ENCODE measurements at places on chromosomes 6 and 20.

GRCh38 chr6:163533443-163533842, 118.9 kb downstream of the QKI start:
- no peak for DNase-seq

- no peak for DNase-seq
Measured at GRCh38 chr6:109165392-109165974, 70.2 kb downstream of the CEP57L1 start.

GRCh38 chr20:45311589-45312211, 3.6 kb upstream of the MATN4 start:
- peak; percentile 52 for DNase-seq

GRCh38 chr6:29477923-29478450, 9.8 kb downstream of the MAS1L start:
- DNase-seq, result no peak

DNA sequence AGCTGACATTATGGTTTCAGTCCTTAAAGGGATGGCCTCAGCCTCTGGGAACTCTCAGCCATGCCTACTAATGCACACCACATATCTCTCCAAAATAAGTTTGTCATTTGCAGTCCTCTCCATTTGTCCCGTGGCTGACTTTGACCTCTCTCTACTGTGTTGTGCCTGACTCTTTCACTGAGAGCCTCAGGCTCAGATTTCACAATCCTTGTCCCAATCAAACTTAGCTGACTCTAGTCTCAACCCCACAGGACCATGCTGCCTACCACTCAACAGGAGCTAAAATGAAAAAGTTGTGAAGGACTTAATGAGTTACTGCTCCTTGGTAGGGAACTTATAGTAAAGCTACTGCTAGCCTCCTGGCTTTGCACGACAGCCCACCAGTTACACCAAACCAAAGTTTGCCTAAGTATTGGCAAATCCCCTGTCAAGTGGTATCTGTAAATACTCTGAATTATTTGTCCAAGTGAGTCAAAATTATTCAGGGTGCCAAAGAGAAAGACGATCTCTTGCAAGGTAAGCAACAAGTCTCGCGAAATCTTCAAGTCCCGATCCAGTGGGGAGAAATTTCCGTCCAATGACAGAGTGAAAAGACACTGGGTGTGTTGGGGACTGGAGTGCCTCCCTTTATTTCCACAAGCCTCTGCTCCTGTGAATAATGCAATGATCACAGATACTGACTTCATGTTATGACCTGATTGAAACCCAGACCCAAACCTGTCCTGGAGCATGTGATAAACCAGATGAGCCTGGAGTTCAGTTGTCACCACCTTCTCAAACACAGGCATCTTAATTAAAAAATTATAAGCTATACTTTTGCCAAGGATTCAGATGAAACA, 124.4 kb upstream of the FOXQ1 start:
- no peak for DNase-seq

DNA sequence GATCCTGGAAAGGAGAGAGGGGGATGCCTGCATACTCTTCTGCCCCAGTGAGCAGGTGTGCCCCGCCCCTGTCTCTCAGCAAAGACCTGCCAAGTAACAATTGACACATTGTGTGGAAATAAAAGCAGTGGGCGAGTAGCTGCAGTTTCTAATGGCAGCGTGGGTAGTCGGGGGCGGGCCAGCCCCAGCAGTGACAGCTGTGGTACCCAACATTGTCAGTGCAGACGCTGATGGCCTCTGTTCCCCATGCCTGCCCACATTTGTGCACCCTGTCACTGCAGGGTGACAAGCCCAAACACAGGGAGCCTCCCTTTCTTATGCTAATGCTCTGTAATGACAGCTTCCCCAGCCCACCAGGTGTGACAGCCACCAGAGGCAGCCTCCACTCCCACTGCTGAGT, 491.7 kb downstream of the DHX35 start:
- no peak for DNase-seq

- DNase-seq, result no peak
Measured at GRCh38 chr6:25694366-25694765, 42.4 kb downstream of the SCGN start.

DNA sequence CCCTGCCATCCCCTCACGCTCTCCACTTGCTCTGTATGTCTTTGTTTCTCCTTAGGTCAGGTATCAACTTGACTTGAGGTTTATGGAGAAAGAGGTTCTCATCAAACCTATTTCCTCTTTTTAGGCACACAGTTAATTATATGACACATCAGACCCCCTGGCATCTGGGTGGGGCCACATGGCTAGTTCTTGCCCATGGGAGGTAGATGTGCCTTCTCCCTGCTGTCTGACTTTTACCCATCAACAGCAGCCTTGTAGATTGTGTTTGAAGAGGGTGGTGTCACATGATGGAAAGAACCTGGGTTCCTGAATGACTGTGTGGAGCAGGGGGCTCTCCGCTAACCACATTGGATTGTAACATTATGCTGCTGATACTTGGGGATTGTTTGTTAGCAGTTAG, 7.2 kb upstream of the UQCC2 start:
- no peak for DNase-seq

- peak; percentile 46 for DNase-seq
Measured at GRCh38 chr6:28982476-28983266, 22.4 kb downstream of the ZNF311 start.

DNA sequence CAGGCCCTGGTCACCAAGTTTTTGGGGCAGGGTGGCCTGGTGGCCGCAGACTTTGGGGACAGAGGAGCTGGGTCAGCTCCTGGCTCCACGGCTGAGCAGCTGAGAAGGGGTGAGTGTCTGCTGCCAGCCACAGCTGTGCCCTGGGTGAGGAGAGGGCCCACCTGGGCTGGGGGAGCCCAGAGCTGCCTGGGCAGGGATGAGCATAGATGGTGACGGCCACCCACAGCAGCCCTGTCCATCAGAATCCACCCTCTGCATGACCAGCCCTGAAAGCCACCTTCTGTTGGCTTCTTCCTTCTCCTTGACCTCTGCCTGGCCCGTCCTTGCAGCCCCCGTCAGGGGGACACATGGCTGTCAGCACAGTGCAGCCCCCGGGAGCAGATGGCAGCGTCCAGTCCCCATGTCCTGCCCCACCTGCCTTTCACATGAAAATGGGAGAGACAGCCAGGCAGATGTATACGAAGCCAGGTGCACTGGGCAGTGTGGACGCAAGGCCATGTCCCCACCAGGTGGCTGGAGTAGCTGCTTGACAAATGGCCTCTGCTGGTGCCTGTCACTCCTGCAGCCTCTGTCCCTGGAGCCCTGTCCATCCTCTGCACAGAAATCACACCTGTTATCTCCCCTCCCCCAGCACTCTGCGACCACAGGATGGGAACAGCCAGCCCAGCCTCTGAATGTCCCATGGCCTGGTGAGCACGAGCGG, 220.8 kb downstream of the PREX1 start:
- no peak for DNase-seq

- DNase-seq, result peak; percentile 92
Measured at GRCh38 chr6:26553635-26554446, 15.7 kb downstream of the HMGN4 start.

DNA sequence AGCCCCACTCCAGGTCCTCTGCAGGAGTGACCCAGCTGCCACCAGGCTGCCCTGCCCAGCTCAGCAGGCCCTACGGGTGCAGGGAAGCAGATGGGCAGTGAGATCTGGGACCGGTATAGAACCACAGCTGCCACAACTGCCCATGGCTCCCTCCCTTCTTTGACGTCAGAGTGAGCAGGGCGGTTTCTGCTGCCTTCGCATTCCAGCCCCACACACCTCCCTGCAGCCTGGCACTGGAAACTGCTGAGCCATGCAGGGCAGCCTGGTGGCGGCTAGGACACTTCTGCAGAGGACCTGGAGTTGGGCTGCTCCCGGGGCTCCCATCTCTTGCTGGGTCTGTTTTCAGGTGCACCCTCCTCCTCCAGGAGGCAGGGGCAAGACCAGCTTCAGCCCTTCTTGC, 101.6 kb upstream of the CD93 start:
- no peak for DNase-seq

GRCh38 chr6:15791448-15792181, 128.8 kb upstream of the DTNBP1 start:
- DNase-seq, result no peak

GRCh38 chr6:42013134-42013516, 37.2 kb upstream of the TAF8 start:
- no peak for DNase-seq

- DNase-seq, result no peak
Measured at GRCh38 chr6:104705916-104706442, 153.7 kb downstream of the HACE1 start.

DNA sequence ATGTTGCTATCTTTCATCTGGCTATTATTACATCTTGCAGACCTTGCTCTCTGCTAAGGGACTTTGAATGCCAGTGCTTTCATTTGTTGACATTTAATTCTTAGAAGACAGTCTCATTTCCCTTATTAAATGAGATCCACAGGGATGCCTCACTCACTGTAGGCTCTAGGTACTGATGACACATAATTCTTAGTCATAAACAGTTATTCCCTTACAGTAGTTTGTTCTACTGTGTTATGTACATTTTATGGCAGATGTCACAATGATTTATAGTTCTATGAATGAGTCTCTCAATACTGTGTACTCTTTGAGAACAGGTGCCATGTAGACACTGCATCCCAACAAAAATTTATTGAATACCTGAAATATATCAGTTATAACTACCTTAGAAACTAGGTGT, 70.3 kb downstream of the FAM83B start:
- no peak for DNase-seq

DNA sequence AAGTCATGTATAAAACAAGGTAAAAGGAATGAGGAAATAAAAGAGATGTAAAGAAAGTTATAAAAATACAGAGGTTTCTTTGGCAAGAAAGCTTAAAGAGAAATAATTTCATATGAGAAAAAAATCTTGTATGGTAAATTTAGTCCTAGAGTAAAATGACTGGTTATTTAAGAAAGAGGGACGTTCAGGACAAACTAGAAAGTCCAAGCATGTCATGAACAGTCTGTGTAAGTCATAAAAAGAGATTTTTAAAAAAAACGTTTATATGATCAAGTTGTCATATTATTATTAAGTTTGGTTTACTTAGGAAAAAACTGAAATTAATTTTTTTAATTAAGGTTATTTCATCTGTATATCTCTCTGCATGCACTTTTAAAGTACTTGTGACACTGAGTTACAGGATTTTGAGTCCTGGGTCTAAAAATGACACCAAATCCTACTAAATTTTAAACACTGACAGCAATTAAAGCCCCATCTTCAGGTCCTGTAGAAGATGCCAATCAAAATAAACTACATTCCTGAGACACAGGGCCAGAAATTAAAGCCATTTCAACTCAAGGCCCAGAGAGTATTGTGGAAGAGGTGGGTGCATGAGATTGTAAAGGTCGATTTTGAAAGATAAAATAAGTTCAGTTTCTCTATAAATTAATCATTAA, 62.4 kb downstream of the AGPAT4 start:
- DNase-seq, result no peak

DNA sequence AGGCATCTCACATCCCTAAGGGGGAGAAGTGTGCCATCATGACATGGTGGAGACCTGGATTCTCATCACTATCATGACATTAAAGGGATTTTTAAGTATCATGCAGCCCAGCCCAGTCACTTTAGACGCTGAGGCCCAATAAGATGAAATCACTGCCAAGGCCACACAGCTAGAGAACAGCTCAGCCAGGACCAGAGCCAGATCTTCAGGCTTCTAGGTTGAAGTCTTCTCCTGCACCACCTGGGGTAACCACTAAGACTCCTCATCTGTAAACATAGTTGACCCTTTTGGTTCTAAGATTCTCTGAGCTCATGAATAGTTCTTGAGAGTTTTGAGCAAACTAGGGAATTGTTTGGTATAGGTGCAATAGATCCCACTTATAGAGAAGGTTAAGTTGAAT, 125.1 kb downstream of the TCP11 start:
- no peak for DNase-seq

DNA sequence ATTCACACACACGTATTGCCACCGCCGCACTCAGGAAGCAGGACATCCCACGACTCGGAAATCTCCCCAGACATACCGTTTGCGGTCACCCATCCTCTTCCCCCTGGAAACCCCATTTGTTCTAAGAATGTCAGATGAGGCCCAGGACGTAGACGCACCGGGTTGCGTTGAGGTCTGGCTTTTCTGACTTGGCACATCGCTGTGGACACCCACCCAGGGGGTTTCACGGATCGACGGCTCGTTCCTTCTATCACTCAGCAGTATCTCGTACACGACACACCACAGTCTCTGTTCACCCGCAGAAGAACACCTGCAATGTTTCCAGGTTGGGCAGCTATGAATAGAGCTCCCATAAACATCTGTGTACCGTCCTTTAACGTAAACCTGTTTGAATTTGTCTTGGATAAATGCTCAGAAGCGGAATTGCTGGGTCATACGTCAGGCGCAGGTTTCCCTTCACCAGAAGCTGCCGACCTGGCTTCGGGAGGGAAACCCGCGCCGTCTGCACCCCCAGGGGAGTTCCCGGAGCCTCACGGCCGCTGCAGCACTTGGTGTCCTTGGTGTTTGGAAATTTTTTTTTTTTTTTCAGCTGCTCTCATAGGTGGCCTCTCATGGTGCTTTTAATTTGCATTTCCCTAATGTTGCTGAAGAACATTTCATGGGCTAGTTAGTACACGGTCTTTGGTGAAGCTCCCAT, 9.3 kb upstream of the EEF1A2 start:
- DNase-seq, result no peak

DNA sequence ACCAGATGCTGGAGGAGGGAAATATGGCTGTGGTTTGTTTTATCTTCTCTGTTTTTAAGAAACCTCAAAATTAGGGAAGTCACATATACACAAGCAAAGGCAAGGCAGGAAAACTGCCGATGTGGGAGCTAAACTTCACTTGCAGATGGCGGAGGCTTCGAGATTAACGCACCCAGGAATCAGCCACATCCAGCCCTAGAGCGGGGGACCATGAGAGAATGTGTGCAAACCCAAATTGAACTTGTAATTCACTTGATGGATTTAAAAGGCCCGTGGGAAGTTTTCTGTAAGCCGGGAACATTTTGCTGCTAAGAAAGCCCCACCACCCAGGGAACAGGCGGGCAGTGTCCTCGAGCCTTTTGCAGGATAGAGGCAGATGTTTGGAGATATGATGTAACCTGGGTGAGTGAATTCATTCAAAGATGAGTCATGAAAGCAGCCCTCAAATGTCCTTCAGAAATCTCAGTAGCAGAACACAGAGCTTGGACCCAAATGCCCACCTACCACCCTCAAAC, 39.9 kb downstream of the PREX1 start:
- no peak for DNase-seq

DNA sequence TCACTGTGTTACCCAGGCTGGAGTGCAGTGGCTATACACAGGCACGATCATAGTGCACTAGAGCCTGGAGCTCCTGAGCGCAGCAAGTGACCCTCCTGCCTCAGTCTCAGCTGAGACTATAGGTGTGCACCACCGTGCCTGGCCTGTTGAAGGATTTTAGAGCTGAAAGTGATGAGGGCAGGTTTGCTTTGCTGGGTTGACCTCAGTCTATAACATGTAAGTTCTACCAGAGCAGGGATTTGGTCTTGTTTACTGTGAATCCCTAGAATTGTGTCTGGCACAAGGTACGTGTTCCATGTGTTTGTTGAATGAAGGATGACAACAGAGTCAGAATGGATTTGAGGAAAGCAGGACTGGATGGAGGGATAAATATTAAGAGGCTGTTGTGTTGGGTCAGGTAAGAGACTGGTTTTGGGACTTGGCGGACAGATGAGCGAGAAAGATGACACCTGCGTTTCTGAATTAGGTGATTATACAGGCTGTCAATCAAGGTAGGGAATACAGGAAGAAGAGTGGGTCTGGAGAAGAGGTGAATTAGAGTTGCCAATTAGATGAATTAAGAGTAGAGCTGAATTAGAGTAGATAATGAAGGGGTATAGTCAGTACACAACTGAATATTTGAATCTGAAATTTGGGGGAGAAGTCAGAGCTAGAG, 6.5 kb downstream of the ASXL1 start:
- no peak for DNase-seq

- no peak for DNase-seq
Measured at GRCh38 chr20:52204136-52204535, 12.6 kb upstream of the ZFP64 start.

GRCh38 chr6:28956331-28956730, 32.5 kb upstream of the TRIM27 start:
- no peak for DNase-seq
